ENCODE measurements at places on chromosomes 13 and 19.

DNA sequence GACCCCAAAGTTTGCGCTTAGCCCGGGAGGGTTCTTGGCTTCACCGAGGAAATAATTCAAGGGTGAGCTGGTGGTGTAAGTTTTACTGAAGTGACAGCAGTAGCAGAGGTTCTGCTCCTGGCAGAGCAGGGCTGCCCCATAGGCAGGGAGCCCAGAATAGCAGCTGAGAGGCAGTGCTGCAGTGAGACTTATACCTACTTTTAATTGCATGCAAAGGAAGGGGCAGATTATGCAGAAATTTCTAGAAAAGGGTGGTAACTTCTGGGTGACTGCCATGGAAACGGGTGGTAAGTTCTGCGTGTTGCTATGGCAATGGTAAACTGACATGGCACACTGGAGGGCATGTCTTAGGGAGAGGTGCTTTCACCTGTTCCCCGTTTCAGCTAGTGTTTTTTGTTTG is 17.5 kb upstream of the CAMSAP3 start:
- DNase-seq, result no peak

DNA sequence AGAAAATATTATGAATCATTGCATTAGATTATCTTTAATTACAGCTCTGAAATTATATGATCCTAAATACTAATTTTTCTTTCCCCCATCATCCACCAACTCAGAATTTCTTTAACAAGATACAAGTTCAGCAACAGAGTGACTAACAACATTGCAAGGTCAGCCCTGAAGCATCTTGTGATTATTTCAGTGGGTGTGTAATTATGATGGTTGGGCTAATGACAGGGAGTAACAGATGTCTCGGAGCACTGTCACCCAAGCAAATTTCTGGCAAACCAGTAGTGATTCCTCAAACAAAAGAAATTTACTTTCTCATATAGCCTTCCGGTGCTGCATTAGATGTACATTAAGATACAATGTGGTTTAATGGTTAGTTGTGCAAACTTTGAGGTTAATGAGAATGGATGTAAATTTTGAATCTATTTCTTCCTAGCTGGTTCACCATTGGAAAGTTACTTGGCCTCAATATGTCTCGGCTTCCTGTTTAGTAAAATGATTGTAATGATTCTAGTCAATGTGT is 238.9 kb downstream of the ITGBL1 start:
- no peak for DNase-seq

DNA sequence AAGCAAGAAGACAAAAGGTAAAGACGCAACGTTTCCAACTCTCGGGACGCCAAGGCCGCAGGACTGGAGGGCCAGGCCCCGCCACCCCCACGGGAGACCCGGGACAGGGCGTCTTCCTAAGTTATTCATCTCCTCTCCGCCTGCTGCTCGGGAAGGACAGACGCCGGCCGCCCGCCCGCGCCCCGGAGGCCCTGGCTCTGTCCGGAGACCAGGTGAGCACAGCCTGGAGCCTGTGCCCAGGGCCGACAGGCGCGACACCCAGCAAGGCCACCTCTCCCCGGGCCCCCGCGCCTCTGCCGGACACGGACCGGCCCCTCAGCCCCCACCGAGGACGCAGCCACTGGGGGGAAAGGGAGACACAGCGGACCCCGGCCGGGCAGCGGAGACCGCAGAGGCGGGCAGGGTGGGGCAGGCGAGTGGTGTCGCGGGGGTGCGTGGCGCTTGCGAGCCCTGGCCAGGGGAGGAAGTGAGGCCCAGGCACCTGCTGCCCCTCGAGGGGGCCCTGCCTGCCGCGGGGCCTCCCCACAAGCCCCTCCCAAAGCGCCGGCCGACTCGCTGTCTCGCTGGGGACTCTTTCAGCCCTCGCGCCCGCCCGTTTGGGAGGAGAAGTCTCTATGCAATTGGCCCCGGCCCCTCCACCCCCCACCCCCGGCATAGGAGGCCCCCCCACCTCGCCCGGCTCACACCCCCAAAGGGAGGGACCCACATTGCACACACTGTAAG is 17.2 kb downstream of the SMIM24 start:
- no peak for DNase-seq

DNA sequence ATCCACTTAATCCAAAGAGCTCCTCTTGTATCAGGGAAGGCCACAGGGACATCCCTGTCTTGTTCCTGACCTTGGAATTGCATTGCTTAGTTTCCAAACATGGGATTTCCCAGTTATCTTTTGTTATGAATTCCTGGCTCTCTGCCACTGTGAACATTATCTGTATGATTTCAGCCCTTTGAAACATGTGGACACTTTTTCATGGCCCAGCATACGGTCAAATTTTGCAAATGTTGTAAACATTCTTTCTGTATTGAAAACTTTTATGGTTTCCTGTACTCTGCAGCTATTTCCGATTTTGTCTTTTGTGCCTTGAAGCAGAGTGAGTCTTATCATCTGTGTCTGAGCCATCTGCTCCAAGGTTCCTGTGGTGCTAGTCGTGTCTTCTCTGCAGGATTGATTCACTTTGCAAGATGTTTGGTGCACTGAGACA is 4.5 kb upstream of the CFAP97D2 start:
- no peak for DNase-seq

DNA sequence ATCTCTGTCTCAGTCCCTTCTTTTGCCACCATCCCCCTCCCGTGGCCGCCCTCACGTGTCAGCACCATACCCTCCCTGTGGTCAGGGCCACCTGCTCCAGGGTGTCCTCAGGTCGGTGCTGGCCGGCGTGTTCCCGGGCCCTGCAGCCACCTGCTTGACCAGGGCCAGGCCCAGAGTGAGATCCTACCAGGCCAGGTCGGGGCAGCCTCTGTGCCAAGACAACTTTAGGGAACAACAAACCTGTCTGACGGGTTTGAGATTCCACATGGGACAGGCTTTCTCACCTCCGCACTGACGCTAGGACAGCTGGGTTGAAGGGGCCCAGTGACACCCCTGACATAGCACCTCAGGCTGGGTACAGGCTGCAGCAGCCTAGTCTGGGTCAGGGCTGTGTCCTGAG is 7.5 kb upstream of the SBNO2 start:
- DNase-seq, result no peak

DNA sequence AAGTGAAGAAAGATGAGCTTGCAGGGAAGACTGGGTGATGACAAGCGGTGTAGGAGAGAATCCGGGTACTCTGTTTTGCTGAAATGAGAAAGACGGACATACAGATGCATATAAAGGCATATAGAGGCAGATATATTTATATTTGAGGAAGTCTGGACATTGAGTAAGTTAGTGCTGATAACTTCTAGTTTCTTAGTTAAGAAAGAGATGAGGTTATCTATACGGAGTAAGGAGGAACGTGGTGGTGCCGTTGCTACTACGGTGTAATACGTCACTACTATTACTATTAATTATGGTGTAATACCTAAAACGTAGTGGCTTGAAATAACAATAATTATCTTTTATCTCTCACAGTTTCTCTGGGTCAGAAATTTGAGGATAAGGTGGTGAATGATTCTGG is 9.8 kb upstream of the CPB2 start:
- no peak for DNase-seq
